Stimulated activated CD8-positive, alpha-beta memory T cell treated with anti-CD3 and anti-CD28 coated beads, Interleukin-2, amount 100 ng/mL, for 1 hour (primary cell): ENCODE measurements at places on chromosomes 13 and 19.

DNA sequence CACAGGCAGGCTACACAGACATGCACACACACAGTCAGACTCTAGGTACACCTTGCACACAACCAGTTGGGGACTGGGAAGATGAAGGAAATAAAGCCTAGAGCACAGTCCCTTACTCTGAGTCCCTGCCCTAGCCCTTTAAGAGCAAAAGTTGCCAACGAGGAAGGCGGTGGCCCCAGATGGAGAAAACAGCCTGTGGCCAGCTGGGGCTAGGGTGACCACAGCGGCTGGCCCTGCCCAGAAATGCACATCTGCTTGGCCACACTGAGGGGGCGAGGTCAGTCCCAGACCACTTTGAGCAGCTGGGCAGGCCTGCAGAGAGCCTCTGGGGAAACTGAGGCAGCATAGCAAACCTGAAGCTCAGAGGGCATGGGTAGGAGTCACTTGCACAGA lies 52.3 kb downstream of the PTPRS start:
- no peak for DNase-seq

- no peak for DNase-seq
Observed at GRCh38 chr13:62387647-62388046, 972.0 kb upstream of the PCDH20 start.

DNA sequence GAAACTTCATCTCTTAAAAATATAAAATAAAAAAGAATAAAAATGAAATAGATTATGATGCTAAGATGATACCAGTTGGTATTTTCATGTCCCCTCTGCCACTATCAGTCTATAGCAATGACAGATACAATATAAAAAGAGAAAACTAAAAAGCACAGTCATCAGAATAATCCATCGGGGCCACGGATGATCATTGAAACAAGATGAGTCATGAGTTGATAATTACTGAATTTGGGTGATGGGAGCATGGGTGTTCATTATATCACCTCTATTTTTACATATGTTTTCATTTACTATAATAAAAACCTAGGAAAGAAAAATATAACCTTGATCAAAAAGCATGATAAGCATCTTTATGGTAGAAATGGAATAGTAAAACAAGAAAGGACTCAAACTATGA lies 41.1 kb downstream of the PIBF1 start:
- DNase-seq, result no peak

GRCh38 chr19:47587295-47587694 lies 14.3 kb upstream of the ZNF541 start:
- no peak for DNase-seq

DNA sequence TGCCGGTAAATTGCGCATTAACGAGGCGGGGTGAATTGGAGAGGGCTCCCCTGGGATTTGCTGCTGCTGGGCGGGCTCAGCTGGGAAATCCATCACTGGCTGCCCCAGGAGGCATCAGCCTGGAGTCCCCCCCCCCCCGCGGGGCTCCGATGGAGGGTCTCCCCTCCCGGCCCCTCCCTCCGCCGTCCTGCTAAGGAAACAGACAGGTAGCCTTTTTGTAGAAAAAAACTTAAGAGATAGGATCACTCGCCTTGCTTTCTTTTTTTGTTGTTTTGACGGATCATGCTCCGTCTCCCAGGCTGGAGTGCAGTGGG lies 6.8 kb downstream of the TLE6 start:
- no peak for DNase-seq

DNA sequence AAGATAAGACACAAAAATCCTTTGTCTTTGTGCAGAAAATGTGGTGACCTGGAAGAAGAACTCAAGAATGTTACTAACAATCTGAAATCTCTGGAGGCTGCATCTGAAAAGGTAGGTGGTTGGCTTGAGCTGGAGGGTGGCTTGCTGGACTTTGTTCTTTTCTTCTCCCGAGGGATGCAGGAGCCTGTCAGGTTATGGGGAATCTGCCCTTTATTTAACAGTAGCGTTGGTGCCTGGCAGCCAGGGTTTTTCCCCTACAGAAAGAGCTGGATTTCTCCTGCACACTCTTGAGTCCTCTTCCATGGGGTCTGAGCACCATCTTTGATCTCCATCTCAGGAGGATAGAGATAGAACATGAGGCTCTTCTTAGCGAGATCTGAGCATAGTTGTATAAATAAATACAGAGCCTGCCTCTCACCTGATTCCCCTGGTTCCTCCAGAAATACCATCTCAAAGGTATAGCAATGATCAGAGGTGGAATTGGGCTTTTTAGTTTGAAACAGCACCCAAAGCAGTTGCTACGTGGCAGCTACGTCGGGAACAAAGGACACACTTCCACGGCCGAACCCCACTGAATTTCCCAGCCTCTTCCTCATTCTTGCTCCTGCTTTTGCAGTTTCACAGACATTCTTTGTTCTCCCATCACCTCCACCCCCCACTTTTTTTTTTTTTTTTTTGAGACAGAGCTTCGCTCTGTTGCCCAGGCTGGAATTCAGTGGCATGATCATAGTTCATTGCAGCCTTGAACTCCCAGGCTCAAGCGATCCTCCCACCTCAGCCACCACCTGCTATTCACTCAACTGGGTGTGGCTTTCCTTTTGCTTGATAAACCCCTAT lies 12.9 kb downstream of the TPM4 start:
- DNase-seq, result no peak

DNA sequence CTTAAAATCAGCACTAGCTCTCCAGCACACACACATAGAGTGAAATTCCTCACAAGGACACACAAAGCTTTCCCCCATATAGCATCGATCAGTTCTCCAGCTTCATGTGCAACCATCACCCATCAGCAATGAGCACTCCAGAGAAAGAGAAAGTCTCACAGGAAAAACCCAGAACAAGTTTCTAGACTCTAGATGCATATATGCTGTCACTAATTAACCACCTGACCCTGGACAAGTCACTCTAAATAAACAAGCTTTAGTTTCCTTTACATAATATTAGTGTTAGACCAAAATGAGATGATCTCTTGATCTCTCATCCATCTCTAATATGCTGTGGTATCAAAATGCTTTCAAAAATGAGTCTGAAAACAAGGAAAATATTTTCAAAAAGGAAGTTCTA lies 81.2 kb downstream of the TBC1D4 start:
- no peak for DNase-seq

DNA sequence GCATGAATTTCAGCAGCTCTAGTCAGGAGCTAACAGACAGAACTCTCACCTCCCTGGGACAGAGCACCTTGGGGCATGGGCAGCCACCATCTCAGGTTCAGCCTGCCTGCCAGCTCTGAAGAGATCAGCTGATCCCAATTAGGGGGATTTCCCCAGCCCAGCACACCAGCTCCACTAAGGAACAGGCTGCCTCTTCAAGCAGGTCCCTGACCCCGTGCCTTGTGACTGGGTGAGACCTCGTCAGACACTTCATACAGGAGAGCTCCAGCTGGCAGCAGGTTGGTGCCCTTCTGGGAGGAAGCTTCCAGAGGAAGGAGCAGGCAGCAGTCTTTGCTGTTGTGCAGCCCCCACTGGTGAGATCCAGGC lies 84.5 kb upstream of the UFM1 start:
- no peak for DNase-seq

GRCh38 chr13:114124431-114124830 lies 8.0 kb downstream of the RASA3 start:
- DNase-seq, result no peak

GRCh38 chr13:83295686-83296085 lies 586.6 kb downstream of the SLITRK1 start:
- DNase-seq, result no peak

- DNase-seq, result no peak
Observed at GRCh38 chr19:3383121-3383722, 16.8 kb downstream of the NFIC start.

GRCh38 chr19:4454747-4455718 lies 2.6 kb downstream of the UBXN6 start:
- DNase-seq, result no peak

DNA sequence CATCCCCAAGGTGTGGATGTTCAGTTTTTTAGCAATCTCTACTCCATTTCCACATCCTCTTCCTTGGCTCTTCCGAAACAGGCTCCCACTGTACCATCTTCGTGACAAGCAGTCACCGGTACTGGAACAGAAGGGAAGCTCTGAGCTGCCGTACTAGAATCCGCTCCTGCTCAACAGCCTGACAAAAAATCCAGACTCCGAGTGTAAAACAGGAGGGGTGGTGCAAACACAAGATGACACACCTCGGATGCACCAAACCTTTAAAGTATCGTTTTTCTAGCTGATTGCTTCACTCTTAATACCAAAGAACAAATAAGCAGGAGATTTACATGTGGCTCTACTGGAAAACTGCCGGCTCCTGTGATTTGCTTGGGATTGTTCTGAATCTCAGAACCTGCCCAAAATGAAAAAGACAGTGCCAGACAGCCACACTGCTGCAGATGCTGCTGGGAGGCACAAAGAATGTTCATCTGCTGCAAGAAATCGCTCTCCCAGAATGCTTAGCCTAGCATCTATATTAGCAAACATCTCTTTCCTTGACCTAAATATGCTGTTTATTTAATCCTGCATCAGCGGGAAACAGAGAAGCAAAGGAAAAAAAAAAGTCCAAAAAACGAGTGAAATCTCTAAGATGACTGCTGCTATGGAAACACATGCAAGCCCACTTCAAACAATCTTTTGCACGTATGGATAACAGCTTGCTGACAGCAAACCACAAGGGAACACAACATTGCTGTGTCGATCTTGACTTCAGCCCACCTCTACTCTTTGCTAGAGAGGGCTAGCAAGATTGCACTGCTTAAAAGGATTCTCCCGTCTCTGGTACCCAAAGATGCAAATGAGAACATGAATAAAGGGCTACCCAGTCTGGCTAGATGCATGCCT lies 38.0 kb upstream of the DOCK9 start:
- no peak for DNase-seq
